Trophoblast cell (in vitro differentiated cells and primary cell): ENCODE measurements at places on chromosomes 1 and 21.

DNA sequence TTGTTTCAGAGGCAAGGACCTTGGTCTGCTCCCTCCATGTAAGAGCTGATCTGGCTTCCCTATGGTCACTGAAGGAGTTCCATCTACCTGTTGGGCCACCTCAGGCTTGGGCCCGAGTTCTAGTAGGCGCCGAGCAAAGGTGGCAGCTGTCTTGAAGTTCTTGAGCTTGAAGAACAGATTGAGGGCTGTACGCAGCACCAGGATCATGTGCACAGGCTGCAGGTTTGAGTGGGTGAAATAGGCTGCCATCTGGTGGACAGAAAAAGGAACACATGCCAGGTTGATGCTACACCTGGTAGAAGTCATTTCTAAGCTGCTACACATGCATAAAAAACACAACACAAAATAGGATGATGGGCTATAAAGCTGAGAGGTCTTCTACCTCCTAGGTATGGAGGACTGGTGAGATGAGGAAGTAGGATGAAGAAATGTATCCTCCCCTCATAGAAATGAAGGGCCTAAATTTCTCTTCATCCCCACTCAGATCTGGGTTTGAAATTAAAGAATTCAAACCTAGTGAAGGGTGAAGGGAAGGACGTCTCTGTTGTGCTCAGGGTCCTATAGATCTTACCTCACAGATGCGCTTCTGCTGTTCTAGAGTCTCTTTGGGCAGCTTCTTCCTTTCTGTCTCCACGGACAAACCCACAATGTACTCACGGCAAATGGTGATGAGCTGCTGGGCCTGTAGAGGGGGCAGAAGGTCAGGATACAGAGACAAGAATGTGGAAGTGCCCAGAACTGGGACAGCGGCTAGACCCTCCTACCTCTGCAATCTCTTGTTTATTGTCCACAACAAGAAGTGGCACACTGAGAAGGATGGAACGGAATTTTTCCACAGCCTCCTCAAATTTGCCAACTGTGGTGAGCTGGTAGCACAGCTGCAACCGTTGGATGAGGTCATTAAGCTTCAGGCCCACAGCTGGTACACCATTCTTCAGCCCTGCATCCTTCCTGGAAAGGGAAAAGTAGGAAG lies 6.6 kb upstream of the PEX19 start:
- H3K36me3 ChIP-seq: peaks cover 65% of the 10 kb centered on the region
- no peaks in the 10 kb centered on the region for H3K4me1 ChIP-seq
- H3K27ac ChIP-seq: no peak overlapping the region
- peak; percentile 78 for DNase-seq

GRCh38 chr1:97254731-97255463 lies 533.3 kb downstream of the PTBP2 start:
- H3K36me3 ChIP-seq: no peaks in the 10 kb centered on the region
- H3K27me3 ChIP-seq: no peaks in the 10 kb centered on the region
- DNase-seq: no peak
- no peak overlapping the region for H3K4me3 ChIP-seq

- H3K36me3 ChIP-seq: no peaks in the 10 kb centered on the region
- H3K4me1 ChIP-seq: no peaks in the 10 kb centered on the region
Measured at GRCh38 chr21:35475762-35476161, 426.7 kb upstream of the RUNX1 start.

- H3K4me3 ChIP-seq: no peak overlapping the region
- H3K27me3 ChIP-seq: no peaks in the 10 kb centered on the region
- peaks cover 11% of the 10 kb centered on the region for H3K4me1 ChIP-seq
- DNase-seq: no peak
Measured at GRCh38 chr1:45008516-45008915, 2.6 kb downstream of the HECTD3 start.

- H3K4me3 ChIP-seq: no peak overlapping the region
- no peaks in the 10 kb centered on the region for H3K27me3 ChIP-seq
- DNase-seq: no peak
- H3K4me1 ChIP-seq: no peaks in the 10 kb centered on the region
Measured at GRCh38 chr1:194548071-194548470, 1361.7 kb upstream of the B3GALT2 start.

DNA sequence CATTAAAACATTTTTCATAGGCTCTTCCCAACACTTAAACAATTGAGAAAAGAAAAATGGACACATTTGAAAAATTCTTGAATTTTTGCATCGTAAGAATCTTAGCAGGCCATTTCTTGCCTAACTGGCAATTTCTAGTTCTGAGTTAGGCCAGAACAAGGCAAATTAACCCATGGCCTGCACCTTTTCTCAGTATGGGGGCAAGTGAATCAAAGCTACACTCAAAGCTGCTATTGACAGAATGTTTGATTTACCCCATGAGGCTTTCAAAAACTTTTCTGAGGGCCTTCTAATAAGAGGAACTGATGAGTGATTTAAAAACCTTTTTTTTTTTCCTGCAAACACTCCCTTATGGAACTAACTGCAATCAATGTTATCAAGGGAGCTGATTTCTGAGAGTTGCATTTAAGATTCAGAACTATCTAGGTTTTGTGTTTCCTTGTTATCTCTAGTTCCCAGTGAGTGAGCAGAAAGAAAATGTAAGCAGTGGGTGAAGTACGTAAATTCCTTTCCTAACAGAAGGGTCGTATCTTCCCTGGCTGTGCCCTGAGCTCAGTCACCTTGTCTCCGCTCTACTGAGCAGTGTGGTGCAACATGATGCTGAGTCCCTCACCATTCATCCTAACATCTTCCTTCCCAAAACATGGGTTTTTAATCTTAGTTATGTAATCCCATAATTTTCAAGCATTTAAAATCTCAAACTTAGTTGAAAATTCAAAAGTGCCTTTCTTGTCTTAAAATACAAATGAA lies 353.7 kb downstream of the DPYD start:
- no peak overlapping the region for H3K27ac ChIP-seq
- H3K27me3 ChIP-seq: no peaks in the 10 kb centered on the region
- DNase-seq: no peak
- no peaks in the 10 kb centered on the region for H3K36me3 ChIP-seq

DNA sequence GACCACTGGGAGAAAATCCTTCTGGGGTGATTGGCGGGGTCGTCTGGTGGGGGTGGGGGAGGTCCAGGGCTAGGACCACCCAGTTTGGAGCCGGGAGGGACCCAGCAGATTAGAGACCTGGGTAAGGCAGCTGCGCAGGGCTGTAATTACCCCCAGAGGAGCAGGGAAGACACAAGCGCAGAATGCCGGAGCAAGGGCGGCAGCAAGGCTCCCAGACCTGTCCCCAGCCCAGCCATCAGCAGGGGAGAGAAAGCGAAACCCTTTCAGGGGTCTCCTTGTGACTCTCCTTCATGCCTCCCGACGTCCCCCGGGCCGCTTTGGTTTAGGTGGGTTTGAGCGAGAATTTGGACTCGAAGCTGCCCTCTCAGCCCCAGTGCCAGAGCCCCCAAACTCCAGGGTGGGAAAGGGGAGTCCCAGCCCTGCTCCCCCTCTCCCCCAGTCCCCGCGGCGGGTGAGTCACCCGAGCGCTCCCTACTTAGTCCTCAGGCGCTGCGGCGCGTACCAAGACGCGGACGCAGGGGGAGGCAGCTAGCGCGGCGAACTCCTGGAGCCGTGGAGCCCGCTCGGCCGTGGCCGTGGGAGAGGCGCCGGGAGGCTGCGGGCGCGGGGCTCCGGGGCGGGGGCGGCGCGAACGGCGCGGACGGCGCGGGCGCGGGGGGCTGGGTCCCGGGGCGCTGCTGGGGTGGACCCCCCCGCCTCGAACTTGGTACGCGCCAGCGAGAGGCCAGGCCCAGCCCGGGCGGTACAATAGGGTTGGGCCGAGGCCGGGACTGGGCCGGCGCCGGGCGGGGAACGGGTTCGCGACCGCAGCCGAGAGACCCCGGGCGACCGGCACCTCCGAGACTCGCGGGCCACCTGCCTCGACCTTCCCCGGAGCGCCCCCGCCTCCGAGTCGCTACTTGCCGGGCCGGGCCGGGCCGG lies at the start of gene MAP7D1:
MAP7D1 (plus strand) TSS at position 753 of the 921 bp plus-strand sequence. CDS start 258 bp downstream, outside the sequence.
- H3K27me3 ChIP-seq: no peaks in the 10 kb centered on the region
- H3K27ac ChIP-seq: peak within 1 kb of the TSS; percentile 91
- H3K4me3 ChIP-seq: peak within 1 kb of the TSS; percentile 90
- peaks cover 15% of the 10 kb centered on the region for H3K36me3 ChIP-seq

DNA sequence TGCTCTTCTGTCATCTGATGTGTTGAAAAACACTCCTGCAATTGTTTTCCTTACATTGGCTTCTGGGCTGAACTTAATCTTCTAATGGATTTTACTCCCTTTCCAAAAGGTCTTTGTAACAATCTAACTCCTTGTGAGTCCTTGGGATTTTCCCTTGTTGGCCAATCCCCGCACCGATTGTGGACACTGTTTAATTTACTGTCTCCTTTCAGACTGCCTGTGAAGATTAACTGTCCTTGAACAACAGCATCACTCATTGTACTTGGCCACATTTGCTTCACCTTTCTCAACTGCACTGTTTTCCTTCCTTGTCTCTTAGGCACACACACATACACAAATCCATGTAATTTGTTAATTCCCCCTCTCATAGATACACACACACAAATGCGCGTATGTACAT lies 120.4 kb downstream of the SPATA46 start:
- H3K36me3 ChIP-seq: no peaks in the 10 kb centered on the region
- no peak overlapping the region for H3K27ac ChIP-seq
- H3K4me3 ChIP-seq: no peak overlapping the region
- no peak for DNase-seq

- no peaks in the 10 kb centered on the region for H3K27me3 ChIP-seq
- DNase-seq: no peak
- no peak overlapping the region for H3K27ac ChIP-seq
- no peak overlapping the region for H3K4me3 ChIP-seq
Measured at GRCh38 chr1:233639611-233640010, 25.7 kb downstream of the KCNK1 start.

DNA sequence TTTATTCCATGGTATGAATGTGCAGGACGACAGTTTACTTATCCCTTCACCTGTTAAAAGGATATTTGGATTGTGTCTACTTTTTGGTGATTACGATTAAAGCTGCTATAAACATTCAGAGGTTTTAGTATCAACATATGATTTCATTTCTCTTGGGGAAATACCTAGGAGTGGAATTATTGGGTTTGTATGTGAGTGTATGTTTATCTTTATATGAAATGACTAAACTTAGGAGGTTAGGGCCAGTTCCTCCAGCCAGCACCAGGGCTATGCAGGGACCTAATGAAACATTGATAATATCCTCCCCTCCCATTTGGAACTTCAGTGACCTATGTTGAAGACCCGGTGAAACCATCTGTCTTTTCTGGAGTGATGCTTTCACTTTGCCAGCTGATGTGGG lies 13.8 kb downstream of the TMEM51 start:
- DNase-seq: no peak
- no peaks in the 10 kb centered on the region for H3K36me3 ChIP-seq
- H3K27me3 ChIP-seq: no peaks in the 10 kb centered on the region
- no peak overlapping the region for H3K27ac ChIP-seq

GRCh38 chr1:40806731-40807695 lies 23.4 kb downstream of the KCNQ4 start:
- H3K27me3 ChIP-seq: no peaks in the 10 kb centered on the region
- no peaks in the 10 kb centered on the region for H3K36me3 ChIP-seq
- peak; percentile 88 for DNase-seq
- H3K4me1 ChIP-seq: no peaks in the 10 kb centered on the region
- no peak overlapping the region for H3K27ac ChIP-seq
- H3K4me3 ChIP-seq: no peak overlapping the region

GRCh38 chr1:6505367-6506209 lies 14.1 kb upstream of the PLEKHG5 start:
- H3K4me3 ChIP-seq: no peak overlapping the region
- no peak overlapping the region for H3K27ac ChIP-seq
- H3K27me3 ChIP-seq: no peaks in the 10 kb centered on the region
- peaks cover 14% of the 10 kb centered on the region for H3K4me1 ChIP-seq
- H3K36me3 ChIP-seq: no peaks in the 10 kb centered on the region

DNA sequence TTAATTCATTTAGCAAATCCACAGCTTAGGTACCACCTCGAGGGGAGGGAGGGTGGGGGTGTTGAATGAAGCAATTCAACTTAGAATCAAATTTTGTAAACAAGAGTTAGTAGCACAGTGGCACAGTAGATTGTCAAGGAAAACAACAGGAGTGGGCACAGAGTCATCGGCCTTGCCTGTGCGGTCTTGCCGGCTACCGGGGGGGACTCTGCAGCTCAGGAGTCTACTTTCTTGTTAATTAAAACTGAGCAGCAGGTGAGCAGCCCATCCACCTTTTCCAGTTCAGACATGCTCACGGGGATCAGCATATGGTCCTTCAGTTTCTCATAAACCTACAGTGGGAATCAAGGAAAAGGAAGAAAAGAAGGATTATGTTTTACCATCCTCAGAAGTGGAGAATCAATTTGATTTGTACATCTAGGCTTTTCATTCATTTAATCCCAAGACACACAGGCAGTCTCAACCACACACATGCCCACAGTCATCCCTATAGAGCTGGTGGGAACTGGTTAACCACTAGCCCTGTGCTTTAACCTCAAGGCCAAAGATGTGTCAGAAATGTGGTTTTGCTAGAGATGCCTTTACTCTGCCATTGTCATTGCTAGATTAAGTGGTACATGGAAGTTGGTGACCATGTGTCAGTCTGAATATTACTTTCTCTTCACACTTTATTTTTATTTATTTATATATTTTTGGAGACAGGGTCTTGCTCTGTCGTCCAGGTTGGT lies 45.0 kb upstream of the BCL10 start:
- DNase-seq: no peak
- no peak overlapping the region for H3K4me3 ChIP-seq
- H3K4me1 ChIP-seq: peaks cover 3% of the 10 kb centered on the region
- H3K27ac ChIP-seq: no peak overlapping the region
- no peaks in the 10 kb centered on the region for H3K27me3 ChIP-seq
- H3K36me3 ChIP-seq: no peaks in the 10 kb centered on the region

DNA sequence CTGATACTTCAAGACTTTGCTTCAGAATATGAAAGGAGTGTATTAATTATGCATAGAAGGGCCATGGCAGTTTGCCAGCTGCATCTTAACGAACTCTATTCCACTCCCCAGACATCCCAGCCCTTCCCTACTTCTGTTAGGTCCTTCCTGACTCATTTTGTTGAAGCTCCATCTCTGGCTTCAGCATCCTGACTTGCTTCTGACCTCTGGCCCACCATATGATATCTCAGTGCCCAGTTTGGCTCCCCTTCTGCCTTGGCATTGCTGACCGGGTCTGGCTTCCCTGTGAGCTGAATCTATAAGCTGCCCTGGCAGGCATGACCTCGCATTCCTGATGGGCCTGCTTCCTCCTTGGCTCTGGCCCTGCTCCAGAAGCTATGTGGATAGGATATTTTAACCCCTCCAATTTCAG lies 27.6 kb upstream of the ARHGAP29 start:
- no peak overlapping the region for H3K4me3 ChIP-seq
- H3K27me3 ChIP-seq: no peaks in the 10 kb centered on the region
- DNase-seq: no peak
- no peaks in the 10 kb centered on the region for H3K36me3 ChIP-seq
- H3K27ac ChIP-seq: no peak overlapping the region

- H3K4me3 ChIP-seq: no peak overlapping the region
- peaks cover 10% of the 10 kb centered on the region for H3K36me3 ChIP-seq
- H3K27ac ChIP-seq: peak overlapping the region; percentile 7
- peak; percentile 97 for DNase-seq
- H3K4me1 ChIP-seq: peaks cover 36% of the 10 kb centered on the region
Measured at GRCh38 chr1:180947901-180948640, 35.4 kb downstream of the KIAA1614 start.

- no peaks in the 10 kb centered on the region for H3K4me1 ChIP-seq
- DNase-seq: no peak
- H3K36me3 ChIP-seq: no peaks in the 10 kb centered on the region
- no peak overlapping the region for H3K27ac ChIP-seq
- H3K4me3 ChIP-seq: no peak overlapping the region
- H3K27me3 ChIP-seq: no peaks in the 10 kb centered on the region
Measured at GRCh38 chr1:157842939-157843338, 1.3 kb upstream of the CD5L start.

GRCh38 chr1:232554409-232554808 lies 75.5 kb downstream of the SIPA1L2 start:
- peaks cover 4% of the 10 kb centered on the region for H3K36me3 ChIP-seq
- no peaks in the 10 kb centered on the region for H3K27me3 ChIP-seq
- peaks cover 41% of the 10 kb centered on the region for H3K4me1 ChIP-seq
- no peak overlapping the region for H3K27ac ChIP-seq
- no peak overlapping the region for H3K4me3 ChIP-seq
- no peak for DNase-seq
